ENCODE measurements at places on chromosomes 6 and 20.

DNA sequence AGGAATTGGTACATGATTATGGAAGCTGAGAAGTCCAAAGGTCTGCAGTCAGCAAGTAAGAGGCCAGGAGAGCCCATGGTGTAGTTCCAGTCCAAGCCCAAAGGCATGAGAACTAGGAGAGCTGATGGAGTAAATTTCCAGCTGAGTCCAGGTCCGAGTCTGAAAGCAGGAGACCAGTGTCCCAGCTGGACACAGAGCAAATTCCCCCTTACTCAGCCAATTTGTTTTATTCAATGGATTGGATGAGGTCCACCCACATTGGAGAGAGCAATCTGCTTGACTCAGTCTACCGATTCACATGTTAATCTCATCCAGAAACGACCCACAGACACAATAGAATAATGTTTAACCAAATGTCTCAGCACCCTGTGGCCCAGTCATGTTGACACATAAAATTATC, 14.9 kb downstream of the TMEM181 start:
- no peak for DNase-seq

DNA sequence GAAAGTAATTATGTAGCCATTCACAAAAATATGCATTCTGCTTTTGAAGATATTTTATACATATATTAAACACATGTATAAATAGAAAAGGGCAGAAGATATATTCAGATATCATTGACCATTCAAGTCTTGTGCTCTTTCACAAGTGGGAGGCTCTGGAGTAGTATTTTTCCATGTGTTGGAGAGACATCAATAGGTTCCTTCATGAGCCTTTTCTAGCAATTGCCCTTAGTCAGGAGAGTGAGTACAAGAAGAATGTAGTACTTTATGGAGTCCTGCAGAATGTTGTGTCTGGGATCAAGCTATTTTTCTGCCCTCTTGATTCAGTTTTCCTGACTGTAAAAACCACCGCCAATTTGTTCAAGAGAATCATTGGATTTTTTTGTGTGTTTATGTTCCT, 117.9 kb downstream of the LRRC1 start:
- no peak for DNase-seq

GRCh38 chr20:6299456-6299855, 176.6 kb upstream of the FERMT1 start:
- no peak for DNase-seq

GRCh38 chr20:40849456-40849855, 160.4 kb upstream of the MAFB start:
- DNase-seq = no peak

- DNase-seq = no peak
These were observed 305.8 kb upstream of the SYNCRIP start for GRCh38 chr6:85948481-85948880.

DNA sequence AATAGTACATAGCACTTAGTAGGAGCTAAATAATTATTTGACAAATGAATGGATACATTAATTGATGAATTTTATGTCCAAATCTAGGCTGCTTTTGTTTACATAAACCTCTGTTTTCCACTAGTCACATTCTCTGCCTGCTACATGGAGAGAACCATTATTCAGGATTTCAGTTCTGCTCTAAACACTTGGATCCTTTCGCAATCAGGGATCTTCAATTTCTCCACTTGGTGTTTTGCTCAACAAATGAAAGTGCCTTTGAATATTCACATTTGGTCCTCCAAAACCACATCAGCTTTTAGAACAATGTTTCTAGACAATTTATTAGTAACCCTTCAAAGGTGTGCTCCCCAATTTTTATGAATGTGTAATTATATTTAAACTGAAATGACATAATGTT, 30.6 kb upstream of the HLA-DQB1 start:
- DNase-seq = no peak

DNA sequence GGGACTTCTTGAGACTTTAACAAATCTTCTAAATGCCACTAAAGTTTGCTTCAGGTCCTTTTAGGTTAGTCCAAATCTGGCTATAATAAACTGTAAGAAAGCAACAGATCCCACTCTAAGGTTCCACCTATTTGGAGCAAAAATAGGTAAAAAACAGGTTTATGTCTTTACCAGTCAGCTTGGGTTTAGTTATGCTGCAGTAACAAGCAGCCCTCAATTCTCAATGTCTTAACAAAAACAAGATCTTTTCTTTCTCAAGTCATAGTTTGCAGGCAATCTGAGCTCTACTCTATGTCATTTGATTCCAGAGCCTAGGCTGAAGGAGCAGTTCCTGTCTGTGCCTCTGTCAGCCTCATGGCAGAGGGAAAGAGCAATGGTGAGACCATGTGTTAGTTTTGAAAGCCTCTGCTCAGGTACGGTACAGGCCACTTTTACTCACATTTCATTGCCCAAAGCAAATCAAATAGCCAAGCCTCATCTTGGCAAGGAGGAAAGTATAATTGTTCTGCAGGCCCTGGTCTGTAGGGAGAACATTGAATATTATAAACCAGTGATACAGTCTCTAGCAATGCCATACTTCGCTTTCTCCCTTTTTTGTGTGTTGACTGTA, 108.6 kb downstream of the CD83 start:
- DNase-seq = no peak

GRCh38 chr20:30281584-30282197, 975.8 kb upstream of the DEFB115 start:
- no peak for DNase-seq

GRCh38 chr20:19802492-19803158, 44.6 kb downstream of the RIN2 start:
- DNase-seq = no peak

DNA sequence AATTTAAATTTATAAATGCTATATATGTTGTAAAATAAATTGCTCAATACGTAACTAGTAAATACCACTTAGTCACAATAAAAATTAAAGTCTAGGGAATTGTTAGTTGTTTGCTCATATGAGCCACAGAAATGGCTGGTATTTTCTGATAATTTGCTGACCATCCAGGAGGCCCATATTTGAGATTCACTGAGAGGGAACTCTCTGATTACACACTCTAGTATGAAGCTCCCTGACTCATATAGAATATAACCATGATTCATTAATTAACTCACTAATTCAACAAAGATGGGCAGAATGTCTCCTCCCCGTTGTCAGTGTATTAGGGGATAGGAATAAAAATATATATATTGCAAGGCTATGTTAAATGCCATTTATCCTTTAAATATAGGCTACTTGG, 46.6 kb upstream of the TMEM30A start:
- no peak for DNase-seq

Measured in stimulated activated CD4-positive, alpha-beta T cell treated with anti-CD3 and anti-CD28 coated beads, Interleukin-4, amount 100 ng/mL, for 1 hour (primary cell).